ENCODE measurements at places on chromosomes 1 and 21.
A peak's percentile ranks its signal among the peaks of the same experiment; 100 is the strongest.

GRCh38 chr1:208219098-208219658, 25.0 kb downstream of the PLXNA2 start:
- no peak for DNase-seq

GRCh38 chr1:100252901-100253300, 3.3 kb upstream of the DBT start:
- no peak for DNase-seq

DNA sequence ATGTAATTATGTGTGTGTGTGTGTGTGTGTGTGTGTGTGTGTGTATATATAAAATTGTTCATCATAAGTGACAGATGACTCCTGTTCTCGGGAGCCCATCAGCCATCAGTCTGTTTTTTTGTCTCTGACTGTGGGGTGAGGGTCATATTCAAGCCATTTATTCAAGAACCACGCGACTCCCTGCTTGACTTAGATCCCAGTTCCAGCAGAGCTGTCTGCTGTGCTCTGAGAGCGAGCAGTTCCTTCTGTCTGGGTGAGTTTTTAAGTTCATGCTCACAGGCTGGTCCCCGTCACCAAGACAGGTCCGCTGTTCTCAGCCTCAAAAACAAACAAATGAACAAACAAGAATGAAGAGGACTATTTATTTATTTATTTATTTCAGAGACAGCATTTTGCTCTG, 18.3 kb upstream of the NPPB start:
- DNase-seq, result no peak

DNA sequence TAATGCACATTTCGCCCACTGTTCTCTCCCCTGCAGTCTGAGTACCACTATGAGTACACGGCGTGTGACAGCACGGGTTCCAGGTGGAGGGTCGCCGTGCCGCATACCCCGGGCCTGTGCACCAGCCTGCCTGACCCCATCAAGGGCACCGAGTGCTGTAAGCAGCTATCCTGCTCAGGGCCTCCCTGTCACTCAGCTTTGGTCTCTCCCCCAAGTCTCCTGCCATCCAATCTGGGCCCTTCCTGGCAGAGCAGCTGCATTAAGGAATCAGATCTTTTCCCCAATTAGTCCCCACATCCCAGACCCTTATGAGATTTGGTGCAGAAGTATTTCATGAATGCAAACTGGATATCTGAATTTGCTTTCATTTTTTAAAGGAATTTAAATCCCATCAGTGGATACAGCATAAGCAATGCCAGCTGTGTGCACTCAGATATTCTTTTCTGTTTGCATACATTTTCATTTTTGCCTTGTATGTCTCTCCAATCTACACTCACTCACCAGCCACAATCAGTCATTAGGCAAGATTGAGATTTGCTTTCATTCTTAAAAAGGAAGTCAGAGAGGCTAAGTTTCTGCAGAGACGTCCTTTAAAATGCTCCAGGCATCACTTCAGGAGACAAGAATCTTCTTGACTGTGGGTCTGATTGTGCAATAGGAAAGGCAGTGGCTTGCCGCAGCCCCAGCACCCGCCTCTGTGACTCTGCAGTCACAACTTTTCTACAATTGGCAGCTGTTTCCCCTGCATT, 48.1 kb downstream of the ELAPOR1 start:
- peak; percentile 83 for DNase-seq

GRCh38 chr1:9275161-9275560, 17.5 kb upstream of the SPSB1 start:
- peak; percentile 54 for DNase-seq

- no peak for DNase-seq
Observed at GRCh38 chr1:219963432-219963831, 35.1 kb upstream of the SLC30A10 start.

DNA sequence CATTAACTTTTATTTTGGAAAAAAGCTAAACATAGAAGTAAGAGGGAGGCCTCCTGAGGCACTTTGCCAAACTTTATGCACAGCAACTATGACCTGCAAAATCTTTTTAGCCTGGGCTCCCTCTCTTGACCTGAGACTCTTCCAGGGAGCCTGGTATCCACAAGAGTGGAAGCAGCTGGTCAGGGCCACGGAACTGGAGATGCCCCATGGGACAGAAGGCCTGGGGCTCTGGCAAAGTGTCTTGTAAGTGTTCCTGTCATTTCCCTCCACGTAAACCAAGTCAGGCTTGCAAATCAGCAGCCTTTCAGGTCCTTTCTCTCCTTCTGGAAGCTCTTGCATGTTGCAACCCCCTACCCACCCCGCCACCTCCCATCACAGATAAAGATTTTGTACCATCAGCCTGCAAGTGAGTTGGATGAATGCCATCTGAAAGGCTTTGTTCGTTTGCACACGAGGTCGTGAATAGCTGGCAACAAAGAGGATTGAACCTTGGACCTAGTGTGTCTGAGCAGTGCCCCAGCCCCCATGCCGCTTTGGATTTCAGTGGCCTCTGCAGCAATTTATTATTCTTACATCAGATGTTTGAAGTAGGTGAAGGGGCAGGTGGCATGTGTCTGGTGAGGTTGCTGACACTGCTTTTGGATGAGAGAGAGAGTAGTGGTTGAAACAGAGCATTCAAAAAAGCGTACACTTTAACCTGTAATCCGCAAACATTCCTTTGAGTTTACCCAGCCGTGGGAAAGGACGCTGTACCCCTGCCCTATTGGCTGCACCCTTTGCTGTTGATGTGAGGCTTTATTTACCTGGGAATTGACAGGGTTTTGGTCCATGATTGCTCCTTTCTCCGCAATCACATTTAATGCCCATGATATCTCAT, 91.6 kb downstream of the GALNT2 start:
- peak; percentile 40 for DNase-seq

All from choroid plexus epithelial cell (primary cell).